ENCODE measurements at places on chromosomes 12 and 14.

DNA sequence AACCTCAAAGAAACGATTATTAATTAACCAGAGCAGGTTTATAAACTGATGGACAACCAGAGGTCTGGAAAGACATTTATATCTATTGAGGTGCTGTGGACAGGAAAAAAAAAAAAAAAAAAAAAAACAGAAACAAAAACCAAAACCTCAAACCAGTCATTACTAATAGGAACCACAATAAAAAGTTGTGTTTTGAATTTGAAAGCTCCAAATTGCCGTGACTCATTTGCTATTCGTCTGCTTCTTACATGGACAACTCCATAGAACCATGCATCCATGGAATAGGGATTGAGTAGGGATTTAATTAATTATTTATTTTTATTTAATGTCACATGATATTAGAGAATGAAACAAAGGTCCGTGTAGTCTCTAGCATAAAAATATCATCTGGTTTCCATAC is 134.1 kb upstream of the SSTR1 start:
- no peak for DNase-seq

DNA sequence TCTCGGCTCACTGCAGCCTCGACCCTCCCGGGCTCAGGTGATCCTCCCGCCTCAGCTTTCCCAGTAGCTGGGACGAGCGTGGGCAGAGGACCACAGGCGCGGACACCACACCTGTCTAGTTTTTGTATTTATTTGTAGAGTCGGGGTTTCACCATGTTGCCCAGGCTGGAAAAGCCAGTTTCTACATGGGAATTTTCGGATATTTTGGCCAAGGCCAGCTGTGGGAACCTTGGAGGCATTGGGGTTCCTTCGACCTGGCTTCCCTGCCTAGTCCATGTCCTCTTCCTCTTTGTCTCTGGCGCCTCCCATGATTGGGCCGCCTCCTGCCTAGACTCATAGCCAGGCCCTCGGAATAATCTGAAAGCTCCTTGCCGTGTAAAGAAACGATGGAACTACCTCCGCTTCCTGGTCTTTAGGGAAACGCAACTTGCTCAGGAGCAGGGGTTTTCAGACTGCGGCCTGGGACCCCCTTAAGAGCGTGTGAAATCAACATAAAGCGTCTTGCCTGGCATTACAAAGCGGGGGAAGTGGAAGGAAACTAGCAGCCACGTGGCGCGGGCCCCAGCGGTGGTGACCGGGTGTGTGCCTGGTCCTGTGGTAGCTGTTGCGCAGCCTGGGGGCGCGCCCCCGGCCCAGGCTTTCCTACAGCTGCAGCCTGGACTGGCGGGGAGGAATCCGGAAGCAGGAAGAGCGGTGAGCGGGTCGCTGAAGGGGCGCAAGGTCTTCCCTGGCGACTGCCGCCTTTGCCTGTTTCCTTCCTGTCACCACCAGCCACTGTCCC is 1.4 kb upstream of the HSP90AA1 start:
- no peak for DNase-seq

DNA sequence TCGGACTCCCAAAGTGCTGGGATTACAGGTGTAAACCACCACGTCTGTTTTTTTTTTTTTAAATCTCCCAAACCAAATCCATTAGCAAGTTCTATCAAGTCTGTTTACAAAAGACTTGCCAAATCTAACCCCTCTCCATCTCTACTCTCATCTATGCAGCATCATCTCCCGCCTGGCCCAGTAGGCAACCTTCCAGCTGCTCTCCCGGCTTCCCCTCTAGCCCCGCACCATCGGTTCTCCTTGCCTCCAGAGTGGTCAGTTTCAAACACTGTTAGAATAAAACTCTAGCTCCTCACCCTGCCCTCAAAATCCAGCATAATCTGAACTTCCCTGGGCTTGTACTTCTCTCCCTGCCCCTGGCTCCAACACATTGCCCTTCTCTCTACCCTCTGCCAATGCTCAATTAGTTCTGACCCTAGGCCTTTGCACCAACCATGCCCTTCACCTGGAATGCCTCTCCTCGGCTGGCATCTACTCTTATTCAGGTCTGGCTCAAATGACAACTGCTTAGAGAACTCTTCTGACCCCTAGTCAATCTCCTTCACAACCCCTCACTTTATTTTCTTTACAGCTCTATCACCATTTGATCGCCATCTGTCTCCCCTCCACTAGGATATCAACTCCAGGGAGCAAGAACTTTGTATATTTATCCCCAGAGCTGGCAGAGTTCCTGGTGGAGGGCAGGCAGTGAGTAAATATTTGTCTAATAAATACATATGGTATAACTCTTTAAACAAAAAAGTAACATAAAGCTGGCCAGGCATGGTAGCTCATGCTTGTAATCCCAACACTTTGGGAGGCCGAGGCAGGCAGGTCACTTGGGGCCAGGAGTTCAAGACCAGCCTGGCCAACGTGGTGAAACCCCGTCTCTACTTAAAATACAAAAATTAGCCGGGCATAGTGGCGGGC is 4.9 kb downstream of the WSB2 start:
- no peak for DNase-seq

- no peak for DNase-seq
These were observed 6.7 kb downstream of the MVK start for GRCh38 chr12:109580272-109580671.

DNA sequence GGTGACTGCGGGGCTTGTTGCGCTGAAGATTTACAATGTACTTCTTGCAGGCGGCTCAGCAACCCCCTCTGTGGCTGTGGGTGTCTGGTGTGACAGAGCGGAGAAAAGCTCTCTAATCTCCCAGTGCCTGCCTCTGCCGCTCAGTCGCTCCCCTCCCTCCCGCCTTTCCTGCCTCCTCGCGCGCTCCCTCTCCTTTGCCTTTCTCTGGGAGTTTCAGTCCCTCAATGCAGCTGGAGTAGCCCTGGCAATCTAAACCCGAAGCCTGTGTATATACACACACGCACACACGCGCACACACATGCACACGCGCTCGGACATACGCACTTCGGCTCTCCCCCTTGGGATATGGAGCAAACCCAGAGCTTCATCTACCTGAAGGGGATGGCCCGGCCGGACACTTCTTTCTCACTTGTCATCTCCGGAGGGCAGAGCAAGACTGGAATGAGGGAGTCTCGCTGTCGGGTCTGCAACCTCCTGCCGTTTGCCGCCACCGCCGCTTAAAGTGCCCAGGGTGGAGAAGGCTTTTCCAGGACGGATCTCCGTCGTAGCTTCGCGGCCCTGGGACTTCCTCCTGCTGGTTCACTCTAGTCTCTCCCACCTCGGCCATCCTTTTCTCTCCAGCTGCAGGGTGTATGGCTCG is 599 bp upstream of the TRHDE start:
- no peak for DNase-seq

GRCh38 chr12:68871396-68871795 is 61.6 kb downstream of the CPM start:
- no peak for DNase-seq

DNA sequence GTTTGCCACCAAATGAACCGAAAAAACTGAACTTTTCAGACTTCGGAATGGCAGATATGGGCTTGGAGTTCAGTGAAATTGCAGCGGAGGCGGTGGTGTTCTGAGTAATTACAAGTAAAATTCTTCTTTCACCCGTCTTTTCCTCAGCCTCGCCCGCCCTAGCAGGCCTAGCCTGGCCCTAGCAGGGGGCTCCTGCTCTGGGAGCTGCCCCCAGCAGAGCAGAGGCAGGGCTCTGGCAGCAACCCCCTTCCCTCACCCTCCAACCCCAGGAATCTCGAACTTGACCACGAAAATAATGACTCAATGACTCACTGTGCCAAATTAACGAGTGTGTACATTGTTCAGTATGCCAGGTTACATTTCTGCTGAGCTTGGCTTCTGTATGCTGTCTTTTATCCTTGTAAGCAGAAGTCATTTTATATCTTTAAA is 1.1 kb downstream of the PAPLN start:
- no peak for DNase-seq

DNA sequence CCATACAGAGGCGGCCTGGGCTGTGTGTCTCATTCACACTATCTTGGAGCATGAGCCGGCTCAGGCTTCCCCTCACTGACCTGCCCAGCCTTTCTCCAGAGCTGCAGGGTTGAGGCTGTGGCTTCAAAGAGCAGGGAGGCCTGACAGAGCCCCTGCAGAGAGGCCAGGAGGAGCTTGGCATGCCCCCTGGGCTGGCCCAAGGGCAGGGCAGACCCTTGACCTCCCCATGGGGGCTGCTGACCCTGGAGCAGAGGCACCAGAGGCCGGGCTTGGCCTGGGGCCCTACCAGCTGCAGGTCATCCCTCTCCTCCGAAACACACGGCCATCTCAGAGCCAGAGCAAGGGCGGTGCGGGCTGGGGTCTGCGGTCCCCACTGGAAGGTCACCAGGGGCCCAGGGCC is 46.6 kb upstream of the FZD10 start:
- no peak for DNase-seq

GRCh38 chr12:93122569-93123091 is 193.5 kb upstream of the EEA1 start:
- no peak for DNase-seq

- no peak for DNase-seq
These were observed 61.4 kb upstream of the ELK3 start for GRCh38 chr12:96132819-96133218.

- DNase-seq, result no peak
These were observed 129.4 kb downstream of the SCARB1 start for GRCh38 chr12:124734224-124734788.

DNA sequence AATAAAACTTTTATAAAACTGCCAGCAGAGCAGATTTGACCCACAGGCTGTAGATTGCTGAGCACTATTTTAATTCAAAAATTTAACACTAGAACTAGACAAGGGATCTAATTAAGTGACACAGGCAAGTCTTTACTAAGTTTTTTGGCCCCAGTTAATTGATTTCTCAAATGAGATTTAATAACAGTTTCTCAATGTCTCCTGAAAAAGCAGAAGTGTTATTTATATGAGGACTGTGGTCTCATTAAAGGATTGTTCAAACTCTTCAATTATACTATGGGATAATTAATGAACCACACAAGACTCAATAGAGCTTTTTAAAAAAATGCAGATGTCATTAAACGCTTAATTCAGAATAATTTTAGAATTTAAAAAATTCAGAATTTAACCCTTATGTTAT is 1.9 kb downstream of the HEATR5A start:
- no peak for DNase-seq

DNA sequence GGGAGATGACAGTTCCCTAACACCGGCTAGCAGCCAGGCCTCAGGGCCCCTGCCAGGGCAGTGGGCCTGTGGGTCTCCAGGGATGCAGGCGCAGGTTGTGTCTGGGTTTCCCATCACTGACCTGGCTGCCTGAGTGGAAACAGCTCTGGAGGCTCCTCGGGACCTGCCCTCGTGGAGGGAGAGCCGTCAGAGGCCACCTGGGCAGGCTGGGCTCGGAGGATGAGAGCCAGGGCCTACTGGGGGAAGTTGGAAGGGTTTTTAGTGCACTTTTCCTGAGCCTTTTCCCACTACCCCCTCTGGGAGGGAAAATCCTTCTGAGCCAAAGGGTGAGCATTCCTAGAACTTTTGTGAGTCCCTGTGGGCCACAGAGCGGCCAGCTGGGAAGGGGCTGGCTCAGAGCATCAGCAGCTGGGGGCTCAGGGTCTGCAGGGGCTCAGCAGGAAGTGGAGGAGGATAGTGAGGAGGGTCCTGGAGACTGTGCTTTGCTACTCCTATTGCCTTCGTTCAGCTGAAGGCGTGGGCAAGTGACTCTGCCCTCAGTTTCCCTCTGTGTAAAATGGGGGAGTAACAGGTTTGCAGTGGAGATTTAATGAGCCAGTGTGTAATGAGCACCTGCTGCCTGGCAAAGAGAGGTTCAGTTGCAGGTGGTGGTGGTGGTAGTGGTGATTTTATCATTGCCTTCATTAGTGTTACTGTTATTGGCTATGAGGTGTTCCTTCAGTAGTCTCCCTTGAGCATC is 1.8 kb downstream of the SH2B3 start:
- no peak for DNase-seq

- DNase-seq, result no peak
These were observed 48.4 kb upstream of the EML1 start for GRCh38 chr14:99744873-99745224.

DNA sequence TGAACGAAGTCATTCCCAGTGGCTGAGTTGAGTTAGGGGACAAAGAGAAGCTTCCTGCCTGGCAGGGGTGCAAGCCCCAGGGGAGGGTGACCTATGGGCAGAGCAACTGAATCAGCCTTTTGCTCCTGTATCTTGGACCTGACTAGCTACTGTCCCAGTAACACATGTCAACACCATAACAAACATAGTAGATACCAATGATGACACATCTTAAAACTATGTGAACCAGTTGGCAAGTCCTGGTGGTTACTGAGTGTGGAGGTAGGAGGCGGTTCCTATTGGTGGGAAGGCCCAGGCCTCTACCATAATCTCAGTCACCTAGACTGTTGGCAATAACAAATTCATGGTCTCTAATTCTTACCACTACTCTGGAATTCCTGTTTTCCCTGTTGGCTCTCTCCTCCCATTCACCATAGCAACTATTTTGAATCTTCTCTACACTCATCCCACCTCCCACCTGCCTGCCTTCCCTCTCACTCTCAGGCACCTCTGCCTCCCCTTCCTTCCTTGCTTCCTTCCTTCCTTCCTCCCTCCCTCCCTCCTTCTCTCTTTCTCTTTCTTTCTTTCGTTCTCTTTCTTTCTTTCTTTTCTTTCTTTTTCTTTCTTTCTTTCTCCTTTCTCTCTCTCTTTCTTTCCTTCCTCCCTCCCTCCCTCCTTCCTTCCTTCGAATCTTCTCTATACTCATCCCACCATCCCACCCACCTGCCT is 8.1 kb upstream of the P2RX7 start:
- no peak for DNase-seq

DNA sequence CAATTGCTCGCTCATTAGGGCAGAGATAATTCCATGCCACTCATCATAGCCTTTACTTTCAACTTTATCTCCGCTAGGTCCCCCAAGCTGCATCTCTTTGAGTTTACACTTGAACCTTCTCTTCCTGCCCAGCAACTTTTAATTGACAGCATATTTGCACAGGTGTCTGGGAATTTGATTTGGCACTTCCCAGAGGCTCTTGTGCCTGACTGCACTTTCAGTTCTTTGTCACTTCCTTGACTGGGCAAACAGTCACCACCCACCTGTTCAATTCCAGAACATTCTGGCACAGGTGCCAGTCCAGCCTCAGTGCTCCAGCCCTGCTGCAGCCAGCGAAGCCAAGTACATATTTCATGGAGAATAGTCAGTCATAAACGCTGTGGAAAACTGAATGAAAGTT is 110.1 kb upstream of the LRIG3 start:
- no peak for DNase-seq

DNA sequence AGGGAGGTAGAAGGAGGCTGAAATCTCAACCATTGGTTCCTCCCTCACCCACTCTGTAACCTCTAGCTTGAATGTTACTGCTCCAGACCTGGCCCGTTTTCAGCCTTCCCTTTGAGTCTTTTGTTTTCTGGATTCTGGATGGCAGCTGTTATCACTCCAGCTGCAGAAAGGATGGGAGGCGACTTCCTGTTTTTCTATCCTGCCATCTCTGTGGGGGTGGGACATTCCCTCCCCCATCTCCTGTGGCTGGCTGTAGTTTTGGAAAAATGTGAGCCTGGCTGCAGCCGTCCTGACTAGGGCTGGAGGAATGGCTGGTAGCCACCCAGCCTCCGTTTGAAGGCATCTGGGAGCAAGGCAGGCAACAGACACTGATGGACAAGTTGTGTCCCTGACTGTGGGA is 2.9 kb upstream of the PPFIBP1 start:
- DNase-seq, result no peak

Measured in T-helper 17 cell (primary cell).